Testis (tissue), 5 donors: ENCODE measurements at places on chromosomes 1 and 21.
A peak's percentile ranks its signal among the peaks of the same experiment; 100 is the strongest.

GRCh38 chr1:61334718-61335589, 252.6 kb downstream of the NFIA start:
- H3K27ac ChIP-seq = no peak overlapping the region
- DNase-seq = peak; percentile 35
- peaks cover 22% of the 10 kb centered on the region for H3K4me1 ChIP-seq
- H3K36me3 ChIP-seq = no peaks in the 10 kb centered on the region
- no peaks in the 10 kb centered on the region for H3K27me3 ChIP-seq

GRCh38 chr1:104856091-104856490, 1106.4 kb downstream of the AMY1C start:
- H3K27ac ChIP-seq = no peak overlapping the region
- no peak overlapping the region for H3K4me3 ChIP-seq
- H3K27me3 ChIP-seq = no peaks in the 10 kb centered on the region
- no peaks in the 10 kb centered on the region for H3K4me1 ChIP-seq

DNA sequence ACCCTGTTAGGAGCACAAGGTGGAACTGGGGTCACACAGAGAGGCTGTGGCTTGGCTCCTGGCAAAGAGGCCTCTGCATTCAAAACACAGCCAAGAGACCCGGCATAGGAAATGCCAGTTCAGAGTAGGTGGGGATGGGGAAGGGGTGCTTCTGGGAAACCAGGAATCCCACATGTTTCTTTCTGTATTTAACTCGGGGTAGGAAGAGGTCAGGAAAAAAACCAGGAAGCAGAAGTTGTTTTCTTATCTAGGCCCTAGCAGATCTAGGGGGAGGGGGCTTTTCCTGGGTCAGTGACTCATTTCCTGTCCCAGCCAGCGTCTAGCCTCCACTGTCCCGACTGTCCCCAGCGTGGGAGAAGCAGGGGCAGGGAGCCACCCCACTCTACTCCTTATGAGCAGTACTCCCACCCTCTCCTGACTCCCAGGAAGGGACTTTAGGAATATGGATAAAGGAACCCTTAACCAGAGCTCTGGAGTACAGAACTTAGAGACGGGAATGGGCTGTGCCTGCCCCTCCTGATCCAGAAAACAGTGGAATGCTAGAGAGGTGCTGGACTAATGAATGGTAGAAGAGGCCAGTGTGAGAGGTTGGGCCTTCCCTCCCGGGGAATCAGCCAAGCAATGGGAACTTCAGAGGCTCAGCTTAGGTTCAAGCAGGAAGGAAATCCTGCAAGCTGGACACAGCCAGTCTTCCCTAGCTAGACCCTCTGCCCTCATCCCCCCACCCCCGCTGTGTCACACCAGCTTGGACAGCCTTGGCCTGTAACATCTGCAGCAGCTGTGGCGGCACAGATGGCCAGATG, 5.7 kb downstream of the FHL3 start:
- no peaks in the 10 kb centered on the region for H3K27me3 ChIP-seq
- peaks cover 49% of the 10 kb centered on the region for H3K4me1 ChIP-seq
- peak overlapping the region; percentile 55 for H3K27ac ChIP-seq
- no peak overlapping the region for H3K4me3 ChIP-seq
- H3K36me3 ChIP-seq = no peaks in the 10 kb centered on the region

- no peak overlapping the region for H3K4me3 ChIP-seq
- no peaks in the 10 kb centered on the region for H3K27me3 ChIP-seq
- DNase-seq = no peak
- H3K27ac ChIP-seq = no peak overlapping the region
Measured at GRCh38 chr1:6134741-6135510, 45.2 kb downstream of the CHD5 start.

- H3K4me1 ChIP-seq = no peaks in the 10 kb centered on the region
- H3K27ac ChIP-seq = no peak overlapping the region
- DNase-seq = no peak
- no peak overlapping the region for H3K4me3 ChIP-seq
Measured at GRCh38 chr1:172894349-172895049, 156.2 kb downstream of the TNFSF18 start.

DNA sequence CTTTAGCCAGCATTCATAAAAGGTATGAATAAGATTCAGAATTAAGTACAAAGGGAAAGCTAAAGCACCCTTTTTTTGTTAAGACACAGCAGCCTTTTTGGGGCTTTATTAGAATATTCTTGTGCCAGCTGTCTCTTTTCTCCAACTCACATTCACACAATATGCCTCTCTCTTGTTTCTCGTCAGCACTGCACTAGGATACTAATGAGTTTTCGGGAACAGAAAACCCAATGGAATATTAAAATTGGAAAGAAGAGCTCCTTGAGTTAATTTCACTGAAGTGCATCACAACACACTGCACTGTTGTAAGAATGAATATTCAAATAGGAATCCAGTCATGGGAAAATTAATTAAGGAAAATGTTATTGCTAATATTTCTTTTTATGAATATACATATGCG, 410.4 kb upstream of the BEND5 start:
- H3K27ac ChIP-seq = no peak overlapping the region
- H3K4me3 ChIP-seq = no peak overlapping the region
- H3K36me3 ChIP-seq = no peaks in the 10 kb centered on the region
- no peaks in the 10 kb centered on the region for H3K4me1 ChIP-seq
- H3K27me3 ChIP-seq = no peaks in the 10 kb centered on the region

GRCh38 chr1:2358651-2359640, 32.4 kb downstream of the MORN1 start:
- no peak overlapping the region for H3K27ac ChIP-seq
- H3K4me1 ChIP-seq = peaks cover 4% of the 10 kb centered on the region
- DNase-seq = no peak

- H3K27ac ChIP-seq = no peak overlapping the region
- H3K36me3 ChIP-seq = no peaks in the 10 kb centered on the region
- no peaks in the 10 kb centered on the region for H3K4me1 ChIP-seq
- no peak for DNase-seq
Measured at GRCh38 chr1:76870037-76870436, 2.8 kb downstream of the ST6GALNAC5 start.

GRCh38 chr1:18949686-18950400, 6.6 kb downstream of the IFFO2 start:
- peak overlapping the region; percentile 69 for H3K27ac ChIP-seq
- no peak overlapping the region for H3K4me3 ChIP-seq
- DNase-seq = peak; percentile 30
- peaks cover 23% of the 10 kb centered on the region for H3K4me1 ChIP-seq
- H3K36me3 ChIP-seq = no peaks in the 10 kb centered on the region

- no peak overlapping the region for H3K4me3 ChIP-seq
- H3K4me1 ChIP-seq = peaks cover 97% of the 10 kb centered on the region
- no peaks in the 10 kb centered on the region for H3K36me3 ChIP-seq
- peak overlapping the region; percentile 61 for H3K27ac ChIP-seq
Measured at GRCh38 chr1:21323091-21323490, 32.8 kb upstream of the ECE1 start.

- DNase-seq = no peak
- no peaks in the 10 kb centered on the region for H3K27me3 ChIP-seq
- H3K4me3 ChIP-seq = no peak overlapping the region
- H3K27ac ChIP-seq = no peak overlapping the region
- no peaks in the 10 kb centered on the region for H3K4me1 ChIP-seq
Measured at GRCh38 chr1:63698001-63698838, 75.6 kb upstream of the ROR1 start.

- peaks cover 22% of the 10 kb centered on the region for H3K4me1 ChIP-seq
- no peak overlapping the region for H3K4me3 ChIP-seq
- H3K27ac ChIP-seq = no peak overlapping the region
- no peak for DNase-seq
- H3K36me3 ChIP-seq = no peaks in the 10 kb centered on the region
Measured at GRCh38 chr1:44346184-44346583, 8.9 kb downstream of the ERI3 start.

DNA sequence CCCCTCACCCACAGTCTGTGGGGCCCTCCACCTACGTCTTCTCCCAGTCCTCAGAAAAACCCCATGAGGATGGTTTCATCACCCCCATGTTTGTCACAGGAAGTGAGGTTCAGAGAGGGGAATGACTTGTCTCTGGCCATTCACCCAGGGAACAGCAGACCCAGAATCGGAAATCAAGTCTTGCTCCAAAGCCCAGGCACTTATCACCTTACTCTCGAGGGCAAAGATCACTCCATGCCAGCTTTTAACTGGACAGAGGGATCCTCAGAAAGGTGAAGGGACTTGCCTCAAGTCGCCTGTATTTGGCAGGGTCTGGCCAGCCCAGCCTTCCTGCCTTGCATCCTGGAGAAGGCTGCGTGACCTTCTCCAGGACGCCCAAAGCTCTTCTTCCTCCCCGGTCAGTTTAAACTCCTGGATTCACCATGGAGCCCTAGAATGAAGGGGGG, 57.9 kb upstream of the SSBP3 start:
- no peak overlapping the region for H3K27ac ChIP-seq
- H3K4me1 ChIP-seq = peaks cover 5% of the 10 kb centered on the region
- DNase-seq = no peak
- H3K27me3 ChIP-seq = no peaks in the 10 kb centered on the region

- H3K27ac ChIP-seq = no peak overlapping the region
- H3K4me1 ChIP-seq = no peaks in the 10 kb centered on the region
- H3K4me3 ChIP-seq = no peak overlapping the region
- peak; percentile 29 for DNase-seq
- no peaks in the 10 kb centered on the region for H3K27me3 ChIP-seq
Measured at GRCh38 chr1:35876988-35877387, 6.0 kb upstream of the AGO1 start.

- no peak overlapping the region for H3K4me3 ChIP-seq
- peaks cover 11% of the 10 kb centered on the region for H3K4me1 ChIP-seq
- no peak overlapping the region for H3K27ac ChIP-seq
- no peak for DNase-seq
- no peaks in the 10 kb centered on the region for H3K27me3 ChIP-seq
- no peaks in the 10 kb centered on the region for H3K36me3 ChIP-seq
Measured at GRCh38 chr1:179298952-179299351, 5.4 kb downstream of the SOAT1 start.

- no peaks in the 10 kb centered on the region for H3K36me3 ChIP-seq
- H3K27ac ChIP-seq = peak overlapping the region; percentile 62
- DNase-seq = no peak
Measured at GRCh38 chr21:41932576-41933312, 21.1 kb downstream of the C2CD2 start.

DNA sequence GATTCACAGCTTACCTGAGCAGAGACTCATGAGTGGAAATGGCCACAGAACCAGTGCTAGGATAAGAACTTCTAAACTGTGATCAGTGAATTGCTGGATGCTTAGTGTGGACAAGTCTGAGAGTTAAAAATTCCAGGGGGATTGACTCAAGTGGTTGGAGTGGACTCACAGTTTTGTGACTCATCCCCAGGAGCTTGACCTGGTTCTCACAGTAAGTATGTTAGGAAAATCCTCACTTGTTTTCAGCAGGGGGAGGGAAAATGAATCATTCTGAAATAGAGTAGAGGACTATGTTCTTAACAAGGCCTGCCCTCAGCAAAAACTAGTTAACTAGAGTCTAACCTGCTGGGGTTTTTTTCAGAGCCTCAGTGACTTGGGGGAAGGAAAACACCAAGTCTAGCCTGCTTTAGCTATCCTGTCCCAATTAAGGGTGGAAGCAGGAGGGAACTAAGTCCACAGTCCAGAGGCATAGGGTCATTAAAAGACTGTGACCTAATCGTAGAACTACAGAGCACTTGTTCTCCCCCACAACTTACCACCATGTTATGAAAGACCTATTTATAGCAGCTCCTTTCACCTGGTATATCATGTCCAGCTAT, 6.1 kb upstream of the CDC73 start:
- no peaks in the 10 kb centered on the region for H3K36me3 ChIP-seq
- no peak overlapping the region for H3K27ac ChIP-seq
- H3K4me1 ChIP-seq = no peaks in the 10 kb centered on the region
- H3K4me3 ChIP-seq = no peak overlapping the region

DNA sequence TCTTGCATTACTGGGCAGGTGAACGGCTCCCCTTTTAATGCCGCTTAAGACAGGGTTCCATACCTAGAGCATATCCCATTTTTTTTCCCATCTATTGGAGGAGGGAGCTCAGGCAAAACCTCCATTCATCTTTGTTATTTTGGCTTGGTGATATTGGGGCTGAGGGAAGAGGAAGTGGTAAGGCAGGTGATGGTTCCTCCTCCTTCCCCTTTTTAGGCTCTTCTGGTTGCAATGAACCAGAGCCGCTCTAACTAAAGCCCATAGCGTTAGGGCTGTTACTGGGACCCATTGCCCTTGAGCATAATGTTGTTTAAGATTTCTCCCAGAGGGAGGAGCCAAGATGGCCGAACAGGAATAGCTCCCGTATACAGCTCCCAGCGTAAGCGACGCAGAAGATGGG, 21.1 kb downstream of the PYHIN1 start:
- no peak overlapping the region for H3K27ac ChIP-seq
- H3K4me3 ChIP-seq = no peak overlapping the region
- DNase-seq = no peak
- no peaks in the 10 kb centered on the region for H3K4me1 ChIP-seq
- no peaks in the 10 kb centered on the region for H3K36me3 ChIP-seq
- H3K27me3 ChIP-seq = no peaks in the 10 kb centered on the region

DNA sequence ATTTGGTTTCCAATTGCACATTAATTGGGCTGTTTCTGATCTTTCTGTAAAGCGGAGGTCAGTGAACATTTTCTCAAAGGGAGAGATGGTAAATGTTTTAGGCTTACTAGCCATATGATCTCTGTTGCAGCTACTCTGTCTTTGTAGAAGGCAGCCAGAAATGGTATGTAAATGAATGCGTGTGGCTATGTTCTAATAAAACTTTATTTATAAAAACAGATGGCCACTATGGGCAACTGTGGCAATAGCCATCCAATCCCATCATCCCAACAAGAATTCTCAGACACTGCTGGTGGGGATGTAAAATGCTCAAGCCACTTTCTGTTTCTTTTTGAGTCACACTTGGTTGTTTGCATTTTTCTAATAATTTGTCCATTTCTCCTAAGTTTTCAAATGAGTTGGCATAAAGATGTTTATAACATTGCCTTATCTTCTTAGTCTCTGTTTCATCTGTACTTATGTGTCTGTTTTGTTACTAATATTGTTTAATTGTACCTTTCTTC, 448.8 kb upstream of the VAMP3 start:
- no peak overlapping the region for H3K4me3 ChIP-seq
- H3K27ac ChIP-seq = no peak overlapping the region
- no peaks in the 10 kb centered on the region for H3K4me1 ChIP-seq

GRCh38 chr1:232594768-232595698, 34.9 kb downstream of the SIPA1L2 start:
- H3K27ac ChIP-seq = no peak overlapping the region
- DNase-seq = no peak

DNA sequence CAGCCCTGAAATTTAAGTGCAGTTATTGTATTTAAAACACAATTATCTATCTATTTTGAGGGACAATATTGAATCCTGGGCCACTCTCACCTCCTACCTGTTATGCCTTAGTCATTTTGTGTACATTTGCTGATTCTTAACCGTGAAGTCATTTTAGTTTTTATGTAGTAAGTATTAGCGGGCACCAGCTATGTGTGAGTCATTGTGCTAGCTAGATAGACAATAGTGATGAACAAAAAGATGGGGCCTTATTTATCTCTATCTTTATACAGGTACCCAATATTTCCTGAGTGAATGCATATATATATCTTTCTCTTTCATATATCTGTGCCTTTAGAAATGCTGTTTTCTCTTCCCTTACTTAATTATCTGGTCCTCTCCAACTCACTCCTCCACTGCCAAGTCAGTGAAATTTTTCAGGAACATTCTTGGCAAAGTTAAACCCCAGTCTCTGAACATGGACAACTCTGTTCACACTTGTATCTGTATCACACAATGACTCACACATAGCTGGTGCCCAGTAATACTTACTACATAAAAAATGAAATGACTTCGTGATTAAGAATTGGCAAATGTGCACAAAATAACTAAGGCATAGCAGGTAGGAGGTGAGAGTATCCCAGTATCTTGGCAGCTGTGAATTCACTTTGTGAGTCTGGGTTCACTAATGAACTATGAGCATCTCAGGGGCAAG, 166.0 kb upstream of the C8B start:
- no peak overlapping the region for H3K4me3 ChIP-seq
- H3K4me1 ChIP-seq = no peaks in the 10 kb centered on the region
- no peaks in the 10 kb centered on the region for H3K36me3 ChIP-seq
- H3K27ac ChIP-seq = no peak overlapping the region
- DNase-seq = no peak
- H3K27me3 ChIP-seq = no peaks in the 10 kb centered on the region
